WTC11 (cell line): ENCODE measurements at places on chromosomes 1 and 21.

DNA sequence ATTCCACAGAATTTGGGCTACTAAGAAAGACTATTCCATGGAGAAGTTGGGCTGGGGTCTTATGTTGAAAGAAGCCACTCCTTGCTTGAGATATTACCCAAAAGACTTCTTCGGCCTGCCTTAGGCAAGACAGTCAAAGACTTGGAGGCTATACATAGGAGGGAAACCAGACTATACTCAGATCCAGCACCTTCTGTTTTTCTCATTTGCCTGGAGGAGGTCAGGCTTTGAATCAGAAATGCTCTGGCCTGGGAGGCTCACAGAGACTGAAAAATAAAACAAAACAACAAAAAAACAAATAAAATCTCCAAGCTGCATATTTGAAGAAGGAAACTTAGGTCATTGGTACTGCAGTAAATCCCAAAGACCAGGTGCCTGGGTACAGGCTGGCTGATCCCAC, 38.4 kb upstream of the EXOSC10 start:
- no peak overlapping the region for H3K27ac ChIP-seq
- DNase-seq = no peak
- H3K36me3 ChIP-seq = peaks cover 25% of the 10 kb centered on the region
- no peak overlapping the region for H3K4me3 ChIP-seq

- peaks cover 3% of the 10 kb centered on the region; the same call in 1 of the 2 replicates for H3K27me3 ChIP-seq
- no peaks in the 10 kb centered on the region for H3K4me1 ChIP-seq
- no peak overlapping the region for H3K27ac ChIP-seq
- no peaks in the 10 kb centered on the region for H3K36me3 ChIP-seq
- H3K4me3 ChIP-seq = no peak overlapping the region
Measured at GRCh38 chr21:34343838-34344381, 19.9 kb upstream of the KCNE2 start.

DNA sequence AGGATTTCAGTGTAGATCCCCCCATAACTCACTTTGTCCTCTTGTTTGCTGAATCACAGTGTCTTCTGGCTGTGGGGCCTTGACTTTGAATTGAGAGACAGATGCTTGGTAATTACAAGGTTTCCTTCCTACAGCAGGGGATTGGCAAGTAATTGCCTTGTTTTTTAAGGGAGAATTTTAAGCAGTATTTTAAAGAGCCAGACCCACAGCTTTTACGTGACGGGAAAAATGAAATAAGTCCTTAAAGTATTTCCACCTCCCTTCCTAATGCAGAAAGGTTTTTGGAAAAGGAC, 41.0 kb downstream of the PGBD5 start:
- H3K4me3 ChIP-seq = no peak overlapping the region
- no peaks in the 10 kb centered on the region for H3K27me3 ChIP-seq
- peaks cover 29% of the 10 kb centered on the region for H3K4me1 ChIP-seq
- H3K36me3 ChIP-seq = peaks cover 4% of the 10 kb centered on the region; the same call in 1 of the 2 replicates
- no peak for DNase-seq

GRCh38 chr1:9842781-9843575, 19.2 kb upstream of the CLSTN1 start:
- no peak overlapping the region for H3K4me3 ChIP-seq
- DNase-seq = no peak
- H3K27me3 ChIP-seq = no peaks in the 10 kb centered on the region; the same call in 1 of the 2 replicates
- H3K36me3 ChIP-seq = no peaks in the 10 kb centered on the region

GRCh38 chr1:3227893-3228292, 158.9 kb downstream of the PRDM16 start:
- no peaks in the 10 kb centered on the region for H3K36me3 ChIP-seq
- DNase-seq = no peak
- H3K27me3 ChIP-seq = no peaks in the 10 kb centered on the region; the same call in 1 of the 2 replicates
- no peaks in the 10 kb centered on the region for H3K4me1 ChIP-seq
- no peak overlapping the region for H3K4me3 ChIP-seq

DNA sequence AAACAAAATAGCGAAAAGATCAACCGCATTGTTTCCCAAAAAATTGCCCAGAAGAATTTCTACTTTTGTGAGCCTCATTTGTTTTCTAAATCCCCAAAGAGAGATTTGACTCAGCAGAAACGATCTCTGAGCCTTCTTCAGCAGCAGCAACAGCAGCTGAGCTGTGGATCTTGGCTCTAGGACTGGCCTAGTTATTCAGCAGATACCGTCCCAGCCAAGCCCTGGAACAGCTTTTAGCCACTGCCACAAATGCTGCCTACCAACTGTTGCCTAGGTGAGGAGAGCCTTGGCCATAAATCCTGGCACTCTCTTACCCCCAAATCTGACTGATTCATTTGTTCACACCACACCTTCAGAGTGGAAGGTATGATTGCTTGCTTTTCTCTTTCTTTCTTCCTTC, 320.1 kb downstream of the TGFB2 start:
- H3K4me3 ChIP-seq = no peak overlapping the region
- H3K27ac ChIP-seq = no peak overlapping the region
- no peaks in the 10 kb centered on the region for H3K4me1 ChIP-seq
- peaks cover 2% of the 10 kb centered on the region; the same call in 1 of the 2 replicates for H3K36me3 ChIP-seq
- DNase-seq = no peak

DNA sequence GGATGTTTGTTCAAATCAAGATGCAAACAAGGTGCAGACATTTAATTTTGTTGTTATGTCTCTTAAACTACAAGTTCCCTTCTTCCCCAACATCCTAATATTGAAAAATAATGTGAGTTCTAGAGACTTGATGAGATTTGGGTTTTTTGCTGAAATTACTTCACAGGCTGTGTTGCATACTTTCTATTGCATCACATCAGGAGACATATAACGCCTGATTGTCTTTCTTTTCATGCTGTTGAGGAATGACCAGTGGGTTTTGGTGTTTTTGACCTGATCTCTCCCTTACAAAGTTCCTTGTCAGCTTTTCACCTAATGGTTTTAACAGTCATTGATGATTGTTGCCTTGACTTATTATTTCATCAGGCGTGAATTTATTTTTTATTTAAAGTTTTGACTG, 83.4 kb downstream of the UROD start:
- no peaks in the 10 kb centered on the region; the same call in 1 of the 2 replicates for H3K27me3 ChIP-seq
- no peak overlapping the region for H3K4me3 ChIP-seq
- no peak overlapping the region for H3K27ac ChIP-seq

GRCh38 chr1:182624577-182624976, 20.4 kb upstream of the RGS16 start:
- no peaks in the 10 kb centered on the region for H3K27me3 ChIP-seq
- H3K27ac ChIP-seq = no peak overlapping the region
- no peak for DNase-seq
- H3K36me3 ChIP-seq = no peaks in the 10 kb centered on the region

DNA sequence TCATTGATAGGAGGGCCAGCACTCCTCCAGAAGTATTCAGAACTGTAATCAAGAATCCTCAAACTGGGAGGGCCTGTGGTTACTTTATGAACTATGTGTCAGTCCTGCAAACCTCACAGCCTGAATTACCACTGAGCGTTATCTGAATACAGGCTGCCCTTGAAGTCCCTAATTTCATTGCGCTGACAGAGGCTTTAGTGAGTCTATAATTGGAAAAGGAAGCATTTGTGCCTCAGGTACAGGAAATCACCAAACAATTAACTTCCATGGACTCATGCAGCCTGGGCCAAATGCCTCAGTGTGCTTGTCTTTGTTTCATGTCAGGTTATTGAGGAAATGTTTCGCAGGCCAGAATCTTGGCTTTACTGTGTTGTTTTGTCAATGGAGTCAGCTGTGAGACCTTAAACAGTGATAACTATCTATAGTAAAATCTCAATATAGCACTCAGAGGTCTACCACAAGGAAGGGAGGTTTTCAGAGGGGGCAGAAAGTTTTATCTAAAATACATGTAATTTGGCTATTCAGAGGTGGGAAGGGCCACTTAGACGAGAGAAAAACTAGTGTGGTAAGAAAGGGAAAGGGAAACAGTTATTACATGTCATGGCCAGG, 32.9 kb upstream of the DOCK7 start:
- H3K27me3 ChIP-seq = peaks cover 3% of the 10 kb centered on the region; the same call in 1 of the 2 replicates
- no peak for DNase-seq
- H3K4me3 ChIP-seq = no peak overlapping the region
- peaks cover 23% of the 10 kb centered on the region for H3K4me1 ChIP-seq

- no peaks in the 10 kb centered on the region for H3K27me3 ChIP-seq
- H3K36me3 ChIP-seq = no peaks in the 10 kb centered on the region
- no peak for DNase-seq
- H3K4me1 ChIP-seq = no peaks in the 10 kb centered on the region
- no peak overlapping the region for H3K4me3 ChIP-seq
Measured at GRCh38 chr21:14358775-14359174, 24.2 kb downstream of the HSPA13 start.

GRCh38 chr1:104488296-104489015, 738.8 kb downstream of the AMY1C start:
- H3K27ac ChIP-seq = no peak overlapping the region
- H3K4me1 ChIP-seq = peaks cover 7% of the 10 kb centered on the region; the same call in 1 of the 2 replicates
- no peaks in the 10 kb centered on the region for H3K36me3 ChIP-seq
- DNase-seq = no peak

- peaks cover 3% of the 10 kb centered on the region for H3K36me3 ChIP-seq
- no peak for DNase-seq
- no peaks in the 10 kb centered on the region for H3K27me3 ChIP-seq
Measured at GRCh38 chr1:227378871-227379554, 60.7 kb upstream of the CDC42BPA start.

DNA sequence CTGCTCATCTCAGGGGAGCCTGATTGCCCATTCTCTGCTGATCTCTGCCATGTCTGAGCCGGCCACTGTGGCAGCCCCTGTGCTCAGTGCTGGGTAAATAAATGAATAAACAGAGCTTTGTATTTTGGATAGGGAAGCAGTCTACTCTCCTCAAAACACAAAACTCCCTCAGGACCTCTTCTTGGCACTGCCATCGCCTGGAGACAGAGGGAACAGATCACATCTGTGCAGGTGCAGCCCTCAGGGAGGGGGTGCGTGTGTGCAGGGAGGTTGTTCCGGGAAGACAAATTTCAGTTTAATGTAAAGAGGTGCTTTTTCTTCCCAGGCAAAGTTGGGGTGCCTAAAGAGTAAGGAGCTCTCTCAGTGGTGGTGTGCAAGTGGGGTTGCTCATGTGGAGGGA, 7.7 kb upstream of the FAM167B start:
- peaks cover 3% of the 10 kb centered on the region; the same call in 1 of the 2 replicates for H3K27me3 ChIP-seq
- DNase-seq = peak; percentile 24
- peaks cover 21% of the 10 kb centered on the region for H3K4me1 ChIP-seq

DNA sequence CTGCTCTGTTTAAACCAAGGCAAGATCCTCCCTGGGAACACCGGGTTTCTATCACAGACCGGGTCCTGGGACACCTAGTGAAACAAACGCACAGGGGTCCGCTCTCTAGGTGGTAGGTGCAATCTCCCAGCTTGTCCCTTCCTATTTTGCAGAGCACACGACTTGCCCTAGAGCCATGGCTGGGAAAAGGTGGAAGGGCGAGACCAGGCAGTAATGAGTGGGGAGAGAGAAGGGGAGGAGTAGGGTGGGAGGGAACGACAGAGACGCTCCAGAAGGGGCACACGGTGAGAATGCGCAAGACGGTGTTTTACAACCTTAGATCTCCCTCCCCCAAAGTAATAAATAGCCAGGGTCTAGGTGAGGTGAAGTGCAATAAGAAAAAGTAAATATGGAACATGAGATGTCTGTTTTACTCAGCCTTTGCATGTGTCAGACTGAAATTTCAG, 9.3 kb upstream of the ARHGAP29 start:
- DNase-seq = no peak
- H3K36me3 ChIP-seq = peaks cover 11% of the 10 kb centered on the region; the same call in 1 of the 2 replicates
- peaks cover 10% of the 10 kb centered on the region for H3K4me1 ChIP-seq
- no peak overlapping the region for H3K27ac ChIP-seq
- peaks cover 87% of the 10 kb centered on the region for H3K27me3 ChIP-seq
- H3K4me3 ChIP-seq = peak overlapping the region; percentile 72

- no peak for DNase-seq
- H3K27me3 ChIP-seq = no peaks in the 10 kb centered on the region
- no peak overlapping the region for H3K4me3 ChIP-seq
- peaks cover 37% of the 10 kb centered on the region for H3K36me3 ChIP-seq
Measured at GRCh38 chr1:233010146-233010545, 59.7 kb downstream of the NTPCR start.

- H3K4me1 ChIP-seq = no peaks in the 10 kb centered on the region
- H3K27me3 ChIP-seq = no peaks in the 10 kb centered on the region
- no peak overlapping the region for H3K27ac ChIP-seq
- no peaks in the 10 kb centered on the region for H3K36me3 ChIP-seq
- H3K4me3 ChIP-seq = no peak overlapping the region
Measured at GRCh38 chr1:3306583-3307291, 147.7 kb upstream of the ARHGEF16 start.

- peaks cover 31% of the 10 kb centered on the region for H3K4me1 ChIP-seq
- no peak overlapping the region for H3K4me3 ChIP-seq
- no peak for DNase-seq
Measured at GRCh38 chr1:227567256-227567655, 3.9 kb downstream of the ZNF678 start.

DNA sequence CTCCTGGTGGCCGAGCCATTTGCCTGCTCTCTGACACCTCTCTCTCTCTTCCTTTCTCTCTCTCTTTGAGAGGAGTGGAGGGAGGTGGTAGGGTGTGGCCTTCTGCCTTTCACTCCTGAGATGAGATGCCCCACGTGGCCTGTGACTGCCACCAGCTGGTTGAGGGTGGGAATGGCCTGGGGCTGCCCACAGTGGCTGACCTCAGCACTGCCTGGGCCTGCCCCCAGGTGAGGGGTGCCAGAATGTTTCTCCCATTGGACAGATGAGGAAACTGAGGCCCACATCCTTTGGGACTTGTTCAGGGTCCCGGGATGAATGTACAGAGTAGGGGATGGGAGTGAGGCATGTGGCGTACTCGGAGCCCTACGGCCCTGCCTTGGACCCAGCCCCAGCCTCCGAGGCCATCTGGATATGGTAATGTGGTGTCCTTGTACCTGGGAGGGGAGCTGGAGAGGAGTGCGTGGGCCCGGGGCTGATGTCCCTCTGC, 12.7 kb upstream of the C1orf167 start:
- H3K4me1 ChIP-seq = peaks cover 30% of the 10 kb centered on the region
- no peak overlapping the region for H3K4me3 ChIP-seq
- H3K36me3 ChIP-seq = peaks cover 24% of the 10 kb centered on the region
- DNase-seq = peak; percentile 60
- H3K27ac ChIP-seq = peak overlapping the region; percentile 61; the same call in 1 of the 2 replicates

- peak overlapping the region; percentile 70 for H3K4me3 ChIP-seq
- no peak overlapping the region for H3K27ac ChIP-seq
- peaks cover 42% of the 10 kb centered on the region for H3K4me1 ChIP-seq
- DNase-seq = peak; percentile 59
Measured at GRCh38 chr1:16979475-16980327, 719 bp downstream of the MFAP2 start.

DNA sequence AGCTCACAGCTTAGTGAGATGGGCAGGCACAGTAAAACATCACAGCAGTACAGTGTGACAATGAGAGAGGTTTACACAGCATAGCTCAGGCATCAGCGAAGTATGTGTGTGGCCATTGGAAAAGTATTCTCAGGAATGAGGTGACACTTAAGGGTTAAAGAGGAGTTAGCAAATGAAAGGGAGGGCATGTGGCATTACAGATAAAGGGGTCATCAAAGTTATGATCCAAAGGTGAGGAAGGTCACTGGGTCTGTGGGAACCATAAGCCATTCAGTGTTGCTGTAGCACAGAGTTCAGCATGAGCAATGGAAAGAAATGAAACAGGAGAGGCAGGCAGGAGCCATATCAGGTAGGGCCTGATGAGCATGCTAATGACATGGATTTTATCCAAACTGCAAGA, 4.5 kb upstream of the C8B start:
- no peak overlapping the region for H3K27ac ChIP-seq
- no peak for DNase-seq
- H3K4me3 ChIP-seq = no peak overlapping the region
- H3K4me1 ChIP-seq = no peaks in the 10 kb centered on the region
- peaks cover 4% of the 10 kb centered on the region; the same call in 1 of the 2 replicates for H3K27me3 ChIP-seq
